RPMI7951 (cell line): ENCODE measurements at places on chromosomes 7 and 10. TPM values are rescaled to one million over a fixed set of nuclear protein-coding genes. Genes with fewer than 3 reads are reported as not detected.

The LRRN3 gene
- total RNA-seq = 2.4 and 3.4 TPM in 2 replicates

The OPALIN gene
- total RNA-seq = not detected in 2 replicates

The PROSER2 gene
- 0.84 and 1.6 TPM in 2 replicates for total RNA-seq

The SPDYE2B gene
- total RNA-seq = not detected in 2 replicates

The ZC3HAV1 gene
- total RNA-seq = 33.1 and 37.2 TPM in 2 replicates

The SLIT1 gene
- 0.12 and 0.29 TPM in 2 replicates for total RNA-seq

The CYP2E1 gene
- not detected in 2 replicates for total RNA-seq

The PDZD7 gene
- 2.0 and 2.8 TPM in 2 replicates for total RNA-seq

The SHH gene
- not detected in 2 replicates for total RNA-seq
